Fibroblast of skin of scalp (primary cell): ENCODE measurements at places on chromosomes 6 and 20.

GRCh38 chr6:15491255-15491985, 171.4 kb downstream of the DTNBP1 start:
- DNase-seq: peak; percentile 74

- DNase-seq: no peak
Observed at GRCh38 chr6:42375007-42375635, 76.6 kb downstream of the TRERF1 start.

- peak; percentile 25 for DNase-seq
Observed at GRCh38 chr20:32201296-32201976, 6.1 kb downstream of the PLAGL2 start.

GRCh38 chr20:12355185-12355584, 437.5 kb downstream of the BTBD3 start:
- DNase-seq: no peak

GRCh38 chr20:41095110-41095969, 42.0 kb upstream of the PLCG1 start:
- DNase-seq: peak; percentile 60

DNA sequence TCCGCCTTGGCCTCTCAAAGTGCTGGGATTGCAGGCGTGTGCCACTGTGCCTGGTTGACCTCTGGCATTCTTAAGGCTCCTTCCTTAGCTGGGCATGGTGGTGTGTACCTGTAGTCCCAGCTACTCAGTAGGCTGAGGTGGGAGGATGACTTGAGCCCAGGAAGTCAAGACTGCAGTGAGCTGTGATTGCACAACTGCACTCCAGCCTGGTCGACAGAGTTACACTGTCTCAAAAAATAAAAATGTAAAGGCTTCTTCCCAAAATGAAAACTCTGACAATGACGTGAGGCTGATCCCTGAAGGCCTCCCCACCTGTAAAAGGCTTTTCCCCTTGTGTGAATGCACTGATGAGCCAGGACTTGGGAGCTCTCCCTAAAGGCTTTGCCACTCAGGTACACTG, 62.4 kb downstream of the ZBTB9 start:
- DNase-seq: no peak

DNA sequence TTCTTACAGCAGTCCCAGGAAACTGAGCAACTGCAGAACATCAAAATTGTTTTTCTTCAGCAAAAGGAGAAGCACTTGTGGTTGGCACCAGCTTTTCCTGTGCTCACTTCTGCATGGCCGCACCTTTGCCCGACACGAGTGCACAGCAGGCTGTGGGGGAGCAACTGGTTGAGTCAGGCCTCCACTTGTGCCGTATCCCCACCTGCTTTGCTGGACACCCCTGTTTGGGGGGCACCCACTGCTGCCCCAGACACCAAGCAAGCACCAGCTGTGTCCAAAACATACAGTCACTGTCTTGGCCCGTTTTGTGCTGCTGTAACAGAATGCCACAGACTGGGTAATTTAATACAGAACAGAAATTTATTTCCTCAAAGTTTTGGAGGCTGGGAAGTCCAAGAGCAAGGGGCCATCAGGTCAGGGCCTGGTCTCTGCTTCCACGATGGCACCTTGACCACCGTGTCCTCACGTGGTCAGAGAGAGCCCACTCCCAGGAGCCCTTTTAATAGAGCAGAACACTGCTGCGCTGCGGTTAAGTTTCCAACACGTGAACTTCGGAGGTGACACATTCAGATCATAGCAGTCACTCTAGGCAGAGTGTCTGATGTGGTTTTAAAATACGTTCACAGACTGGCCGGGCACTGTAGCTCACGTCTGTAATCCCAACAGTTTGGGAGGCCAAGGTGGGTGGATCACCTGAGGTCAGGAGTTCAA, 8.7 kb upstream of the GMEB2 start:
- no peak for DNase-seq

DNA sequence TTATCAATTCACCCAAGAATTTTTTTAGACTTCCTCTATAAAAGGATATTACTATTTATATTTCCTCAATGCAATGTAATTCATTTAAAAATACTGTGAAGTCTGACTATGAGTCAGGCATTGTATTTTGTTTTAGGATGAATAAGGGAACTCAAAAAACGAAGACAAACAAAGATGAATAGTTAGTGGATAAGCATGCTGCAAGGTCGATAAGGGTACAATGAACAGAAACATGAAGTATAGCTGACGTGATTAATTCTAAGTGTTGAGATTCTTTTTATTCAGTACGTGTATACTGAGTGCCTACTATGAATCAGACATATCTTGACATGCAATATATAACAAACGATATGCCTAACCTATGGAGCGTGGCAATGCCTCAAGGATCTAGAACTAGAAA, 105.4 kb downstream of the PDE10A start:
- no peak for DNase-seq

DNA sequence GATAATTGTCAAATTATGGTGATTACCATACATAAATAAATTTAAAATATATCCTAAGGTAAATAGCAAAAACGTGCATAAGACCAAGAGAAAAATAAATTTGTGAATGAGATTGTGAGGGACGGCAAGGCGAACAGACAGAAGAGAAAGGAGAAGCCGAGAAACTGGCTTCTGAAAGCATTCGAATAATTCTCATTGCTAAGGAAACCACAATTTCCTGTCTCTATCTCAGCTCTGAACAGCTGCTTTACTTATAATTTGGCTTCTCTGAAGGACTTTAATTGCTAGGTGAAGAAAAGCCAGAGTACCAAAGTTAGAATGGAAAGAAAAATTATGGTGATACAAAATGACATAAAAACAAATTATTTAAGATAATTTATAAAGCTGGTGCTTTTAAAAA, 79.0 kb upstream of the RGS17 start:
- peak; percentile 44 for DNase-seq

- DNase-seq: no peak
Observed at GRCh38 chr6:118667988-118668387, 16.6 kb upstream of the CEP85L start.

GRCh38 chr6:14828201-14828611, 417.7 kb upstream of the JARID2 start:
- DNase-seq: no peak

GRCh38 chr6:106444777-106445507, 84.4 kb downstream of the CRYBG1 start:
- DNase-seq: peak; percentile 60

- peak; percentile 53 for DNase-seq
Observed at GRCh38 chr6:33279971-33280511, 3.1 kb downstream of the B3GALT4 start.

- DNase-seq: peak; percentile 35
Observed at GRCh38 chr6:14726816-14727493, 518.9 kb upstream of the JARID2 start.

- no peak for DNase-seq
Observed at GRCh38 chr20:33811776-33812151, 616 bp downstream of the CHMP4B start.

GRCh38 chr6:7112741-7113313, 5.1 kb downstream of the RREB1 start:
- DNase-seq: no peak

DNA sequence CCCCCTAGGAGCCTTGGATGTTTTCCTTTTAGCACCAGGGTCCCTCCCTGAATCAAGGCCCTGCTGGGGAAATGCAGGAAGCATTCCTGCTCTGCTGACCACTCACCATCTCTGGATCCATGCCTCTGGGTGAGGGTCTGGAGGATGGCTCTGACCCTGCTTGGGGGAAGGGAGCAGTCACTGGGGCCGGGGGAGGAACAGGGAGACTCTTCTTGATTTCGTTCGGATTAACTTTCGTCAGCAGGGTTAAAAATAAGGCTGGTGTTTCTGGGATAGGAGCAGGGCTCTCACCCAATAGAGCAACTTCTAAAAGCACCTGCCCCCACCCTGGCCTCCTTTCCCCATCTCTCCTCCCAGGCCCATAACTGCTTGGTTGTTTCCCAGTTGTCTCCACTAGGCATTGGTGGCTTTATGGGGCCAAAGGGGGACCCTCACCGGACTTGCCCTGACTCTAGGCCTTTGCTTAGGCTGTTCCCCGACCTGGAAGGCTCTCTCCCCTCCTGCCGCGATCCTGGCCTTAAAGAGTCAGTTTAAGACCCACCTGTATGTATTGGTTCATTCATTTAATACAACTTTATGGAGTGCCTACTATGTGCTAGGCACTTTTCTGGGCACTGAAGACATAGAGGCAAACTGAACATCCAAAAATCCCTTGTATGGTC, 63.0 kb downstream of the JPH2 start:
- no peak for DNase-seq

- no peak for DNase-seq
Observed at GRCh38 chr6:91719414-91719813, 1132.5 kb upstream of the MAP3K7 start.

- DNase-seq: no peak
Observed at GRCh38 chr20:38181207-38181801, 16.2 kb upstream of the TGM2 start.

DNA sequence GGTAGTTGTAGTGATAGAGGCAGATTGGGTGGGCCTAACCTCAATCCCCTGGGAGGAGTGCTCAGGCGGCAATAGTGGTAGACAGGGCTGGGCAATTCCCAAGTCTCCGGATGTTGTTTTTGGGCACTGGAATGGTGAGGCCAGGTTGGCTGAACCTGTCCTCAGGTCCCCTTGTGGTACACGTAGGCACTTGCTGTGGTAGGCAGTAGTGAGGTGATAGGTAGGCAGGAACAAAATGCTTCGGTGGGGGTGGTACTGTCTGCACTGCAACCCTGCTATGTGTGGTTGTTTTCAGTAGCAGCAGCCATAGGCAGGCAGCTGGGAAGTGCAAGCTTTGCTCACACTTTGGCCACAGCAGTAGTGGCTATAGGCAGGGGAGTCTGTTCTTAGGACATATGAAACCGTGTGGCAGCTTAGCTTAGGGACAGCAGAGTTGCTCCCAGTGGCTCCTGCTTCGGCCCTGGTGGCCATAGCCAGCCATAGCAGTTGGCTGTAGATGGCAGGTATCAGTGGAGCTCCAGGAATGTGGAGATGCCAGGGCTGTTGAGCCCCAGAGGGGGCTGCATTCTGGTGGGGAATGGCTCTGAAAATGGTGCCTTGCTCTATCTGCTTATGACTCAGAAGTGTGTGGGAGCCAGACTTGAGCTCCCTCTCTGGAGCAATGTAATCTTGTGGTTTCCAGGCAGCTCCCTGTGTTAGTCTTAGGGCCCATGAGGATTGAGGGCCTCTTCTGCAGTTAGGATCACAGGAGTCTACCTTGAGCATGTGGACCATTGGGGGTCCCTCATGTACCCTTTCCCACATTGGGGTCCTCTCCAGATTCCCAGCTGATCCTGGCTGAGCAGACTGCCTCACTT, 241.8 kb upstream of the BMP2 start:
- DNase-seq: peak; percentile 21

GRCh38 chr6:101386982-101387381, 6.5 kb upstream of the GRIK2 start:
- no peak for DNase-seq

GRCh38 chr6:136773473-136773796, 18.8 kb downstream of the MAP3K5 start:
- DNase-seq: no peak

GRCh38 chr6:122472022-122472340, 374 bp upstream of the SERINC1 start:
- no peak for DNase-seq

DNA sequence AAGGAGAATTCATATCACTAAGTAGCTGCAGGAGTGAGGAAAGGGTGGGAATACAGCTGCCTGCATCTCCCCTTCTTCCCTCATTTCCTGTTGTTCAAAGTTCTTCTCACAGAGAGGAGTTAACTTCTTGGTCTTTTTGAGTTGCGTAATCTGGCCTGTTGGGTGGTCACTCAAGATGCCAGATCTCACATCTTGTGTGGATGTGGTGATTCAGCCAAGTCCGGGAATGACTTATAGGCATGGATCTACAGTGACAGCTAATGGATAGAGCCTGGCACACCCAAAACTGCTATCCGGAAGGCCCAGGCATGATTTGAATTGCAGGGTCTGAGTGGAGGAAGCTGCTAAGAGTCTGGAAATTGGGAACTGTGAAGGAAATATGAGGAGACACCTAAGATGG, 100.2 kb upstream of the SLC35B3 start:
- DNase-seq: no peak

DNA sequence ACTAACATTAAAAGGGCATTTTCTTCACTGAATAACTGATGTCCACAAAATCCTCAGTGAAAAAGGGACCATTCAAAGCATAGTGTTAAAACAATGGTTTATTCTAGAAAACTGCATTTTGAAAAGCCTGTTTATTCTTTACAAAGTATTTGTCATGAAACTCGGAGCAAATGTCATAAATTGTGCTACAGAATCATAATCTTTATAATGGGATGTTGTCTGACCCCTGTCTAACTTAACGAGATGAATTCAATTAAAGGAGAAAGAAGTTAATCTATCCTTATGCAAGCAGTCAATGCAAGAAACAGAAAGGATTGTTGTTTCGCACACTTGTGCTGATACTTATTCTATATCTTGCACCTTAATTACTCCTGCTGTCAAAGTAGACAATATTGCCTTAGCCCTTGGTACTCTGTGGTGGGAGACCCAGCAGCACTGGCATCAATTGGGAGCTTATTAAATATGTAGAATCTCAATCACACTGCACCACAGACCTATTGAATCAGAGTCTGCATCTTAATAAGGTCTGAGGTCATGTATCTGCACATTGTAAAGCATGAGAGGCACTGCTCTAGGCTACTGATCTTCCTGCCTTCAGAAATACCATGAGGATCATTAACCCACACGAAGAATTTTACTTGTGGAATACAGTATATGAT, 708.3 kb downstream of the HDGFL1 start:
- no peak for DNase-seq

DNA sequence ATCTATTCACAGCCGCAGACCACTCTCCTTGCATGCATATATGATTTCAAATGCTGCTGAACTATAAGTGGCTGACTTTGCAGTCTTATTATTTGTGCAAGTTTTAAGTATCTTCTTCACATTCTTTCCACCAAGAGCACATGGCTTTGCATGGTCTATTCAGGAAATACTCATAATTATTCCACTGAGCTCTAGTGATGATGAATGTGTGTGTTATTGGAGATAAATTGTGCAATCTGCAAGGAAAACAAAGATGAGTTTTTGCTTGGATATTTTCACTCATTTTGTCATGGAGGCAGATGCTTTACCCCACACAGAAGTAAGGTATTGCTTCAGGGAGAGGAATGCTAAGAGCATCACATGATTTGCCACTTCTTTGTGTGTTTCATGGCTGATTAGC, 764.6 kb downstream of the TBC1D32 start:
- peak; percentile 50 for DNase-seq

DNA sequence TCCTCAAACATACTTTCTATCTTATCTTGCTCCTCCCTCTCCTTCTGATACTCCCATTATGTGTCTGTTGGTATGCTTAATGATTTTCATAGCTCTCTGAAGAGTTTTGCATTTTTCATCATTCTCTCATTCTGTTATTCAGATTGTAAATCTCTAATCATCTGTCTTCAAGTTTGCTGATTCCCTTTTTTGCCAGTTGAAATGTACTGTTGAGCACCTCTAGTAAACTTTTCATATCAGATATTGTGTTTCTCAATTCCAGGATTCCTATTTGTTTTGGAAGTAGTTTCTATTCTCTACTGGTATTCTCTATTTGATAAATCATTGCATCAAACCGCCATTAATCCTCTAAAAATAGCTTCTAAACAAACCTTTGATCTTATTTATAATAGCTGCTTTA, 387.7 kb downstream of the PAX1 start:
- no peak for DNase-seq
